Left cardiac atrium (tissue), 4 donors: ENCODE measurements at places on chromosomes 6 and 20. TPM values are rescaled to one million over a fixed set of nuclear protein-coding genes. Genes with fewer than 3 reads are reported as not detected.
A peak's percentile ranks its signal among the peaks of the same experiment; 100 is the strongest.

DNA sequence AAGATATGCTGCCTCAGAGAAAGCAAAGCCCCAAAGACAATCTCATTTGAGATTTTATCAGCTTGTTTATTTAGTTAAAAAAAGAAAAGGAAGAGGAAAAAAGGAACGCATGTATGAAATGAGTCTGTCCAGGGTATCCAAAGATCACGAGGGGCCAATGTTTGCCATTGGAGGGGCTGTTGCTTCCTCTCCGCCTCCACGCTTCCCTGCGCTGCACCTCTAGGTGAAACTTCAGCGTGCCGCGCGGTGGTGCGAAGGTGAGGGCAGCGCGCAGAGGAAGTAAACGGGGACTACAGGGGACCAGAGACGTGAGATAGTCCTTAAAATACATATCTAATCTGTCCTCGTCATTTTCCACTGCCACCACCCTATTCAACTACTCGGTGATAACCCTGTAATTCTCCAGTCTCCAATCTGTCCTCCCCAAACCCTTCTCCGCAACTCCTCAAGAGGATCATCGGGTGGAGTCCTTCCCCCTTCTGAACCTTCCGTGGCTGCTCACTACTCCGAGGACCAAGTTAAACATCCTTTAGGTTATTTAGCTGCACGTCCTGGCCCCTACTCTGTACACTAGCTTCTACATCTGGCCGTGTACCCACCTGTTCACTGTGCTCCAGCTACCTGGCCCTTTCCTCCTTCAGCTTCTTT is 1.1 kb upstream of the DCBLD1 start:
- DNase-seq: no peak

DNA sequence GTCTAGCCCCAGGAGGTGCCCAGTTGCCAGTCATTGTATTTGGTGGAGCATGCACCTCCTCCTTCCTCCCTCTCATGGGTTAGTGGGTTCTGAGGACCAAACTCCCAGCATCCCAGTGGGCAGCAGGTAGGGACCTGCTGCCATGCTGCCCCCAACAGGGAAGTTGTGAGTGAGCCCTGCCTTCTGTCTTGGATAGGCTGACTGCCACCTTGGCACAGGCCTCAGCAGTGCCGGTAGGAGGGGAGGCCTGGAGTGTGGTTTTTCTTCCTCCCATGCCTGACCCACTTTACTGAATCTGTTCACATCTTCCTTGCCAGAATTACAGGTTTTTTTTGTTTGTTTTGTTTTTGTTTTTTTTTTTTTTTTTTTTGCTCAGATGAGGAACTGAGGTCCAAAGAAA is 24.5 kb downstream of the PLCG1 start:
- DNase-seq: no peak

GRCh38 chr20:11716239-11716944 is 201.3 kb upstream of the BTBD3 start:
- no peak for DNase-seq

The ATF6B gene
- 36.2 TPM for total RNA-seq

DNA sequence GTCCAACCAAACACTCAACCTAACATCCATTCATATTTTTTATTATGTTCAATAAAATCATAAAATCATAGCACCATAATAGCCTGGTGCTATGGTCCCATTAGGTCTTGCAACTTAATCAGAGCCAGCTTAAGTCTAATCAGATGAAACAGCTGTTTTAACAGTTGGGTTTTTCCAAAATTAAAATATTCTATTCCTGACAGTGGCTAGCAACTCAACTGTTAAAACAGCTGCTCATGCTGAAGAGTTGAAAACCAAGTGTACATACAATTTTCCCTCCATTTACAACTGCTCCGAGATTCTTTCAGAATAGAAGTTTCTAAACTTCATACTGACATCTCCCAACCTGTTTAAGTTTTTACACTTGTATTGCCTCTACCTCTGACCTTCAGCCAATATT is 89.5 kb downstream of the UBE3D start:
- no peak for DNase-seq

The NDUFAF4 gene
- 75.2 TPM for total RNA-seq

The THEMIS gene
- 0.63 TPM for total RNA-seq

The LY6G6C gene
- total RNA-seq: not detected

The CD83 gene
- total RNA-seq: 2.3 TPM

The PLG gene
- total RNA-seq: not detected

The ENPP1 gene
- 3.9 TPM for total RNA-seq

The FOXQ1 gene
- total RNA-seq: not detected

DNA sequence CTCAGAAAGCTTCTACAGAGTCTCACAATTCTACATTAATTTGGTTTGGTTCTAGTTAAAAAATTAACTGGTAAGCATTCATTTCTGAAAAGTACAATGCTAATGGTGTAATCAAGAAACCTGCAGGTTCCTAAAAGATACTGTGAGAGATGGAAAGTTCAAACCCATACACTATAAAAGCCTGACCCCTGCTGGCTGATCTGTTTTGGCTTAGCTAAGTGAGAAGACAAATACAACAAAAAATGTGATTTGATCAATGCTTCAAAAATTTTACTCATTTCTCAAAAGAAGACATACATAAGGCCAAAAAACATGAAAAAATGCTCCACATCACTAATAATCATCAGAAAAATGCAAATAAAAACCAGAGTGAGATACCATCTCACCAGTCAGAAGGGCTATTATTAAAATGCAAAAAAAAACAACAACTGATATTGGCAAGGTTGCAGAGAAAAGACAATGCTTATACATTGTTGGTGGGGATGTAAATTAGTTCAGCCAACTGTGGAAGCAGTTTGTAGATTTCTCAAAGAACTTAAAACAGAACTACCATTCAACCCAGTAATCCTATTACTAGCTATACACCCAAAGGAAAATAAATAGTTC is 102.8 kb downstream of the MOXD1 start:
- DNase-seq: peak; percentile 32

- DNase-seq: no peak
Measured at GRCh38 chr6:87396595-87397392, 11.0 kb upstream of the CFAP206 start.

DNA sequence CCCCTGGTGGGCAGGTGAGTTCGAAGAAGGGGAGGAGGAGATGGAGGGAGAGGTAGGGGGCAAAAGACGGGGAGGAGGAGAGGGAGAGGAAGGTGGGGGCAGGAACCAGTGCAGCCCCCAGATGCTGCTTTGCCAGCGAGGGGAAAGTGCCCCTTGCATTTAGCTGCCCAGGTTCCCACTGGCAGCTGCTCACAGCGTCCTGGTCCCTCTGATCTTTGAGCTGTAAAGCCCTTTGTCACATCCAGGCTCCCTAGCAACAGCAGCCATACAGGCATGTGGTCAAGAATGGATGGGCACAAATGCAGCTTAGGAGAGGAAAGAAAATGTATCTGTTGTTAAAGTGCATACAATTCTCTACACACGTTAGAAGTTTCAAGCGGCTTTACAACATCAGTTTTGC is 160.9 kb downstream of the CD83 start:
- no peak for DNase-seq

GRCh38 chr20:15451241-15451640 is 1113.8 kb upstream of the FLRT3 start:
- DNase-seq: no peak

GRCh38 chr20:41669708-41670263 is 51.6 kb upstream of the CHD6 start:
- DNase-seq: no peak

The ERVFRD-1 gene
- total RNA-seq: not detected

GRCh38 chr6:106293116-106293515 is 32.4 kb downstream of the ATG5 start:
- DNase-seq: no peak

DNA sequence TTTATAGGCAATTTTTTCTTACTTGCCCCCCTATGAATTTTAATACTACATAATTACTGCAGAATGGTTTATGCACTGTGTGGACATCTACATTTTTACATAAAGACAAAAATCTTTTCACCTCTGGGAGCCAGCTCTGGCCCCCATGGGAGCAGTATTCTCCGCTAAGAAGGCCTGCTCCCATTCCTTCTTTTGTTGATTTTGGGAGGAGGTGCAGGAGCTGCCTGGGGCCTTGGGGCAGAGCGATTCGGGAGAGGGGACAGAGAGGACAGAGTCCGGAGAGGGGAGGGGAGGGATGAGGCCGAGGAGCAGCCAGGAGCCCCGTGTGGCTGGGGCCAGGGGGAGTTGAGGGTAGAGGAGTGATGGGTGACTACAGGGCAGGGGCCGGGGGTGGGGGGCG is 452.0 kb downstream of the PREX1 start:
- no peak for DNase-seq
